ENCODE measurements at places on chromosomes 5 and 9.

DNA sequence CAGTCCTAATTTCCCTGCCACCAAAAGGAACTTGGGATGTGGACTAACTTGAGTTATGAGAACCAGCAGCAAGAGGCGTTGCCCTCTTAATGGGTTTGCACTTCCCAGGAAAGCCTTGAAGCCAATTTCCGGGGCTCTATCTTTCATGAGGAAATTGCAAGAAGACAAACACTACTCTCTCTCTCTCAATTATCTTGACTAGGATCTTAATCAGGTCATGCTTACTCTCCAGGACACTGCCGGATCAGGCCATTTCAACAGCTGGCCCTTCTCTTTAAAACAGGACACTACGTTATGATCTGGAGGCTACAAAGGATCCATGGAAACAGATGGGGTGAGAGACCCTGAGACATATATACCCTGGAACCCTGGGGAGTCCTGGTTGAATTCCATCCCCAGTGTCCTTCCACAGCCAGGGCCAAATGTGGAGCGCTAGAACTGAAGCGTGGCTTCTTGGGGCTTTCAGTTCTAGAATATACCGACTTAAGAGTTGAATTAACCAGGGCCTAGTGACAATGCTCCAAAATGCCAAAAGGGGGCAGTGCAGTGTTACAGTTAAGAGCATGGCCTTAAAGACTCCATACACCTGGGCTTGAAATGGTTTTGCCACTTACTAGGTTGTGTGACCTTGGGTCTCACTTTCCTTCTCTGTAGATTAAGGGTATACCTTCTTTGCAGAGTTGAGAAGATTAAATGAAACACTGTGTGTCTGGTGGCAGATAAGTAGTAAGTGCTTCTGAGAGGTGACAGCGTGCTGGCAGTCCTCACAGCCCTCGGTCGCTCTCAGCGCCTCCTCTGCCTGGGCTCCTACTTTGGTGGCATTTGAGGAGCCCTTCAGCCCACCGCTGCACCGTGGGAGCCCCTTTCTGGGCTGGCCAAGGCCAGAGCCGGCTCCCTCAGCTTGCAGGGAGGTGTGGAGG lies 21.1 kb downstream of the FAM219A start:
- peak; percentile 56 for DNase-seq

DNA sequence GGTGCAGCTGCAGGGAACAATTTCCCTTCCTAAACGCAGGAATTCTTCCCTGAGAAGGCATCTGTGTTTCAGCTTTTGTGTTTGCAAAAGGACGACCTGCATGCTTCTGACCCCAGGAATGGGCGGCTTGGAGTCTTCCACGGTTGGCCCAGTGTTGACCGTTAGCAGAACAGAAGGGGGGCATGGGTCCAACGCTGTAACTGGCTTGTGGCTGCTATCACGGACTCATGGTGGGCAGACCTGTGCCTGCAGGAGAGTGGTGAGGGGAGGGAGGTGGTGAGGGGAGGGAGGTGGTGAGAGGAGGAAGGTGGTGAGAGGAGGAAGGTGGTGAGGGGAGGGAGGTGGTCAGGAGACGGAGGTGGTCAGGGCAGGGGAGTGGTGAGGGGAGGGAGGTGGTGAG lies 388.6 kb upstream of the IRX4 start:
- DNase-seq: no peak

GRCh38 chr5:113612060-113612496 lies 98.6 kb downstream of the YTHDC2 start:
- peak; percentile 39 for DNase-seq

DNA sequence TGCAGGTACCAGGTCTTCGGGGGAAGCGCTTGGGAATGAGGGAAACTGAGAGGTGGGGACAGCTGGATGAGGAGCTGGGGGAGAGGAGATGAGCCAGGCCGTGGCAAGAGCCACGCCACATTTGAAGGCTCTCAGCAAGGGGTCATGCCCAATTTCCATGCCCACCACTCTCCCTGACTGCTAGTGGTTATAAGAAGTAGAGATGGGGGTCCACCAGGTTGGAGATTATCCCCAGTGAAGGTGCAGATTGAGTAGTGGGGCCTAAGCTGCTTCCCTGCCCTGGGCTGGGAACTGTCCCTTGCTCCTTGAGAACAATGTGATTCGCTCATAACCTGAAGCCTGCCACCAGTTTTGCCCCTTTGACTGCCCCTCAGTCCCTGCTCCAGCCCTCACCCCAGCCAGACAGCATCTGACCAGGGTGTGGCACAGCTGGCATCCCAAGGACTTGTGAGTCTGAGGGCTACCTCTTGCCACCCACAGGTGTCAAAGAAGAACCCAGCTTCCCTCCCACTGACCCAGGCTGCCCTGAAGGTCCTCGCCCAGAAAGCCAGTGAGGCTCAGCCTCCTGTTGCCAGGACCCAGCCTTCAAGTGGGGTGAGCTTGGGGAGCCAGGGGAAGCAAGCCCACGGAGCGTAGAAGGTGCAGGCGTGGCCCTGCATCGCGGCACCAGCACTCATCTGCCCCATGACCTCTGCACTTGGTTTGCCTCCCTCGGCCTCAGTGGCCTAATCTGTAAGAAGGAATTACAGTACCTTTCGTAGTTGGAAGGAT lies 21.5 kb downstream of the CD74 start:
- no peak for DNase-seq

DNA sequence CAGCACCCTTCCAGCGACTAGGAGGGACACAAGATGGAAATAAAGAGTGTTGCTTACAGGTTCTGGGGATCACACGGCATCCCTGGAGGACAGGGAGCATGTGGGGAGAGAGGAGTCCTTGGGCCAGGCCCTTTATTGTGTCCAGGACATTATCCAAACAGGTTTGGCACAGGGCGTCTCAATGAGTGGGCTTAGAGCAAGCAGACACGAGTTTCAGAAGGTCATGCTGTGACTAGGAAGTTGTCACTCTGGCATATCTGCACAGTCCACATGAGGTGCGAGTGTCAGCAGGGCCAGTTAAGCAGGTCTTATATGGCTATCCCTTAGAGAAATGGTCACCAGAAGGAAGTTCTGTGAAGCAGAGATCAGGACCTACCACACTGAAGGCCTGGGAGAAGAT lies 174.5 kb upstream of the OTULINL start:
- DNase-seq: no peak

GRCh38 chr5:178107756-178108310 lies 5.5 kb upstream of the N4BP3 start:
- no peak for DNase-seq

GRCh38 chr5:123033157-123033671 lies 3.3 kb downstream of the PPIC start:
- no peak for DNase-seq

DNA sequence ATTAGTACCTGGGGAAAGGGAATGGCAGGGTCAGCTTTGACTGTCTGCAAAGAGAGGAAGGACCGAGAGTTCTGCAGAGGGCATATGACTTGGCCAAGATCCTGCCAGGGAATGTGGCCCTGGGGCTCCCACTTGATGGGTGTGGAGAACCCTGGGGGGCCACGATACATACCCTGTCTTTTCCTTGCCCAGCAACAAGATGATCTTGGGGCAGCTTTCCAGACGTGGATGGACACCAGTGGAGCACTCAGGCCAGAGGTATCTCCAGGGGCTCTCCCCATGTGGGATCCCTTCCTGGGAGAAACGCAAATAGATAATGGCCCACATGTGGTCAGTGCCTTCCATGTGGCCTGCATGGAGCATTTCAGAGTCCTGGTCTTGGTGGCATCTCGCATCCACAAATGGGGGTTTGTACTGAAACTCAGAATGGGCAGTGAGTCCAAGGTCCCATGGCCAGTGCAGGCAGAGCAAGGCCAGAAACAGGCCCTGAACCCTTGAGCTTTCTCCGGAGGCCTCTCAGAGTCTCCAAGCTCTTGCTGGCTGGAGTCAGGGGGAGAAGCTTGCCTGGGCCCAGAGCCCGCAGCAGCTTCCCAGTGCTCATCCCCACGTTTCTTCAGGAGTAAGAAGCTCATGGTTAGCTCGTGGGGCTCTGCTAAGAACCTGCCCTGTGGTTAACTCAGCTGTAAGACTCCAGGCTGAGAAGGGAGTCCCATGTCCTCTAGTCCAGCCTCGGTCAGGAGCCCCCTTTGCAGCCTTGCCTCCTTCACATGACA lies 18.3 kb upstream of the ORM1 start:
- no peak for DNase-seq

DNA sequence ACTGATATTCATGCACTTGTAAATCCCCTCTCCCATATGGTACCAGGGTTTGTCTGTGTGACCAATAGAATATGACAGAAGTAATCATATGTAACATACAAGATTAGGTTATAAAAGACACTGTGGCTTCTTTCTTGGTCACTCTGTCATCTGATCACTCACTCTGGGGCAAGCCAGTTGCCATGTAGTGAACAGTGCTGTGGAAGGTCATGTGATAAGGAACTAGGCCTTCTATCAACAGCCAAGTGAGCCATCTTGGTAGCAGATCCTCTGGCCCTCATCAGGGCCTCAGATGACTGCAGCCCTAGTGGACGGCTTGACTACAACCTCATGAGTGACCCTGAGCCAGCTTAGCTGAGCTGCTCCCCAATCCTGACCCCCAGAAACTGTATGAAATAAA lies 30.0 kb upstream of the MATR3 start:
- no peak for DNase-seq

DNA sequence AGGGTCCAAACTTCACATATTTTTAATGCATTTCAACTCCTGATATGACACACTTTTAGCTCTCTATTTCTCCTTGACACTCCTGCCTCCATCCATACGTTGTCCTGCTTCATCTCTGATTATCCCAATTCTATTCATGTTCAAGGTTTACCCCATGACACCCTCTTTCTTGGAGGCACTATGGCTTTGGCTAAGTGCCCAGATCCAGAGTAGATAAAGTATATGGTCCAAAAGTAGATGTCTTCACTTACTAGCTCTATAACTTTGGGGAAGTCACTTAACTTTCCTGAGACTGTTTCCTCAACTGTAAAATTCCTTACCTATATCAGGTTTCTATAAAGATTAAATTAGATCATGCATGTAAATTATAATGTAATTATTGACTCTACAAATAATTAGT lies 36.1 kb downstream of the SLC22A5 start:
- no peak for DNase-seq

- DNase-seq: no peak
Observed at GRCh38 chr5:169024421-169024820, 276.5 kb downstream of the SLIT3 start.

DNA sequence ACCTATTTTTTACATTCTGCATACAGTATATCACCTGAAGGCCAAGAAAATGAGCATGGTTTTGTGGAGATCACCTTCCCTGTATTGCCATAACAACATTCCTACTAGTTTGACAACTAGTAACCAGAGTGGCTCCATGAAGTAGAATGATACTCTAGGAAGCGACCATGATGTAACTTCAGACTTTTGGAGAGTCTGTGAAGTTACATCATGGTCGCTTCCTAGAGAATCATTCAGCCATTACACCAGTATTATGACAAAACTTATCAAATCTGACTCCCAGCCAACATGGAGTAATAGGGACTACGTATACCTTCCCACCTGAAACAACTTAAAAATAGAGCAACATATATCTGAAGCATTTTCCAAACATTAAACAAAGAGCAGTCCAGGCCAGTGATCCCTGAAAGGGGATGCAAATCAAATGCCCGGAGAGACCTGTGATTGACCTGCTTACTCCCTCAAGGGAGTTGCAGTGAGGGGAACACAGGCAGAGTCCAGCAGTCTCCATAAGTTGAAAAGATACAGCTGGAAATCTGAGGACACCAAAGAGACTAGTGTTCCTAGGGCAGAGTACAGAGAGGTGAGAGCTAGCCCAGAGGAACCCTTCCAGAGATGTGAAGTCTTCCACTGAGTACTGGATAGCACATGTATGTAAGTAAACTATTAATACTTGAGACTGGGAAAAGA lies 7.8 kb downstream of the ECM2 start:
- DNase-seq: no peak

- DNase-seq: no peak
Observed at GRCh38 chr9:126678989-126679388, 65.3 kb downstream of the LMX1B start.

- DNase-seq: no peak
Observed at GRCh38 chr5:158277276-158277675, 418.3 kb upstream of the CLINT1 start.

- no peak for DNase-seq
Observed at GRCh38 chr9:137703842-137704508, 85.2 kb downstream of the EHMT1 start.

- no peak for DNase-seq
Observed at GRCh38 chr5:55973296-55973695, 21.5 kb downstream of the IL6ST start.

DNA sequence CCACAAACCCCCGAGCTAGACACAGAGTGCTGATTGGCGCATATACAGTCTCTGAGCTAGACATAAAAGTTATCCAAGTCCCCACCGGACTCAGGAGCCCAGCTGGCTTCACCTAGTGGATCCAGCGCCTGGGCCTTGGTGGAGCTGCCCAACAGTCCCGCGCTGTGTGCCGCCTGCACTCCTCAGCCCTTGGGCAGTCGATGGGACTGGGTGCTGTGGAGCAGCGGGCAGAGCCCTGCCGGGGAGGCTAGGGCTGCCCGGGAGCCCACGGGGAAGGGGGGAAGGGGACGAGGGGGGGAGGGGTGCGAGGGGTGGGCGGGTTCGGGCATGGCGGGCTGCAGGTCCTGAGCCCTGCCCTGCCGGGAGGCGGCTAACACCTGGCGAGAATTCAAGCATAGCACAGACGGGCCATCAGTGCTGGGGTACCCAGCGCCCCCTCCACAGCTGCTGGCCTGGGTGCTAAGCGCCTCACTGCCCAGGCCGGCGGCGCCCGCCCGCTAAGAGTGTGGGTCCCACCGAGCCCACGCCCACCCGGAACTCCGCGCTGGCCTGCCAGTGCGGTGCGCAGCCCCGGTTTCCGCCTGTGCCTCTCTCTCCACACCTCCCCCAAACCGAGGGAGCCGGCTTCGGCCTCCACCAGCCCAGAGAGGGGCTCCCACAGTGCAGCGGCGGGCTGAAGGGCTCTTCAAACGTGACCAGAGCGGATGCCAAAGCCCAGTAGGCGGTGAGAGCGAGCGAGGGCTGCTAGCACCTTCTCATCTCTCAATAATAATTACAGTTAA lies 391.2 kb upstream of the NUDT12 start:
- DNase-seq: no peak

DNA sequence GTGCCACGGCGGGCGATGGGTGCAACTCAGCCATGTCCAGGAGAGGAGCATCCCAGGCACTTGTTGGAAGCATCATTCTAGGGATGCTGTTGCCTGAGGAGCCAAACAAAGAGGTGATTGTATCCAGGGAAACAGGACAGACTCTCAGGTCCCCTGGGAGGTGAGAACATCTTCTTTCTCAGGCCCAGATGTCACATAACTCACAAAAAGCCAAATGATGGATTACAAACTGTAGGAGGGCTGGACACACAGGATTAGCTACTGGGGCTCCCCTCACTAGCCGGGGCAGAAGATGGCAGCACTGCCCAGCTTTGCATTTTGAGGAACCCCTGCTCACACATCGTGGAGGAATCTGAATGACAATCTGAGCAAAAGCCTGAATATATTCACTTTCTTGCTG lies 64.7 kb upstream of the NFIL3 start:
- no peak for DNase-seq

DNA sequence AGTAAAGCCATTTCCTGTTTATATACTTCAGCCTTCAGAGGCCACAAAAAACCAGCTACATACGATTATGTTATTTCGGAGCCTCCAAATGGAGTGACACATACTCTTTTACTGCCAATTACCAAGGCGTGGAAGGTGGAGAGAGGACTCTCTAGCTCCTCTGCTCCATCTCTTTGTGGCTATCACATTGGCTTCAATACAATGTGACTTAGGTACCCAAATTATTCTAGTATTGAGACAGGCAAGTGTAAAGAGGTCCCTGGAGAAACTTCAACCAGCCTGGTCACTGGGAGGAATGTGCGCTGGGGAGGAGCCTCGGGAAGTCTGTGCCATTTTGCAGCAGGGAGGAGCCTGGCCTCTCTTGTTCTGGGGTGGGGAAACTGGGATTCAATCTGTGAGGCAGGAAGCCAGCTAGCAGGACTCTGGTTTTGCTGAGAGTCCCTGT lies 85.8 kb upstream of the TAS2R1 start:
- no peak for DNase-seq

GRCh38 chr9:116208417-116209232 lies 55.0 kb downstream of the PAPPA start:
- no peak for DNase-seq

Data from NCI-H460 (cell line).